NCI-H146 (cell line): ENCODE measurements at places on chromosomes 6 and 20.

- DNase-seq: no peak
Measured at GRCh38 chr6:138203315-138203714, 15.0 kb downstream of the PBOV1 start.

GRCh38 chr6:65450451-65450850 is 256.6 kb downstream of the EYS start:
- no peak for DNase-seq

- no peak for DNase-seq
Measured at GRCh38 chr6:127435626-127436220, 23.5 kb downstream of the KIAA0408 start.

GRCh38 chr20:38021087-38021772 is 12.0 kb downstream of the TTI1 start:
- no peak for DNase-seq

- DNase-seq: peak; percentile 17
Measured at GRCh38 chr6:64280569-64280968, 645.0 kb downstream of the PHF3 start.

DNA sequence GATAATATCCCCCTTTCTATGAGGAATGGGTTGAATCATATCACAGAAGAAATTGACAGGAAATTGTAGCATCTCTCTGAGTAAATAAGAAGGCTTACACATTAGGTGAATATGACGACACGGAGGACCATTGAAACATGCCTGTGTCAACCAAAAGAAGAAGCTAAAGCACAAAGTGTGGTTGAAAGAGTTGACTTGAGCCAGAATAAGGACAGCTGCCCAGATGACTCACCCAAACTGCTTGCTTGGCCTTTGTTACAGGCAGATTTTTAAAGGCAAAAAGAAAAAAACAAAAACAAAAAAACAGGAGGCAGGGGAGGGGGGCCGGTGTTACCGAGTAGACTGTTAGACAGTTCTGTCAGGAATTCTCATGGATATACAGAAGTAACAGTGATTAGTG is 129.8 kb upstream of the EDN1 start:
- no peak for DNase-seq

GRCh38 chr6:158230967-158231550 is 62.9 kb downstream of the GTF2H5 start:
- DNase-seq: no peak

GRCh38 chr20:49835031-49835430 is 22.4 kb downstream of the SLC9A8 start:
- DNase-seq: no peak

GRCh38 chr20:17662333-17663039 is 19.6 kb downstream of the RRBP1 start:
- no peak for DNase-seq

- no peak for DNase-seq
Measured at GRCh38 chr20:5489601-5490000, 172.8 kb upstream of the PROKR2 start.

GRCh38 chr6:4102687-4103244 is 23.8 kb upstream of the FAM217A start:
- peak; percentile 86 for DNase-seq

GRCh38 chr6:33981861-33982260 is 164.0 kb downstream of the GRM4 start:
- DNase-seq: no peak

DNA sequence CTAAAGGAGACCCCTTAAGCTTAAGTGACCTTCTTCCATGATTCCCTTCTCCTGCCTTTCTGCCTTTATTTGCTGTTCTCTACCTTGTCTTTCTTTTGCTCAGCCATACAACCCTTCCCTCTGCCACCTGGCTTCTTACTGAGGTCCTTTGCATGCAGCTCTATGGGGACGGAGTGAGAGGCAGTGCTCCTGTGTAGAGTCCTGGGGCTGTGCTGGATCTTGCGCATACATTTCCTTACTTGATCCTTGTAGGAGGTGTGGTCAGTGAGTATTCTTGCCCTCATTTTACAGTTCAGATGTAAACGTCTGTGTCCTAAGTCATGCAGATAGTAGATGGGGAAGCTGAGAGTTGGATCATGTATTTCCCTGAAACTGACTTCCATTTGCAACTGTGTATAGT is 5.7 kb downstream of the SASH1 start:
- no peak for DNase-seq

DNA sequence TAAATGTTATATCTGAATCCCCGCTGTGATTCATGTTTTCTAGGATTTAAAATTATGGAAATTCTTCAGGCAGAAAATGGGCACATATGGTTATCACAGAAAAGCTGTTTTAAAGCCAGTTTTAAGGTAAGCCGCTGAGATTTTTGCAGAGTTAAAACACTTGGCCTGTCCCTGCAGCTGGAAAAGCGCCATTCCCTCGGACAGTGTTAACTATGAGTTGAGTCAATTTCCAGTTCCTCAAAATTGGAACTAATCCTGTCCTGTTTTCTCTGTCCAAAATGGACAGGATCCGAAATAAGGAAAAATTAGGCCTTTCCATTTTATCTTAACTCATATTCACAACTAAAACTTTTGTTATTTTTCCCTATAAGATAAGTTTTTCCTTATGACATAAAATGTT is 225.2 kb downstream of the SAMD5 start:
- no peak for DNase-seq

DNA sequence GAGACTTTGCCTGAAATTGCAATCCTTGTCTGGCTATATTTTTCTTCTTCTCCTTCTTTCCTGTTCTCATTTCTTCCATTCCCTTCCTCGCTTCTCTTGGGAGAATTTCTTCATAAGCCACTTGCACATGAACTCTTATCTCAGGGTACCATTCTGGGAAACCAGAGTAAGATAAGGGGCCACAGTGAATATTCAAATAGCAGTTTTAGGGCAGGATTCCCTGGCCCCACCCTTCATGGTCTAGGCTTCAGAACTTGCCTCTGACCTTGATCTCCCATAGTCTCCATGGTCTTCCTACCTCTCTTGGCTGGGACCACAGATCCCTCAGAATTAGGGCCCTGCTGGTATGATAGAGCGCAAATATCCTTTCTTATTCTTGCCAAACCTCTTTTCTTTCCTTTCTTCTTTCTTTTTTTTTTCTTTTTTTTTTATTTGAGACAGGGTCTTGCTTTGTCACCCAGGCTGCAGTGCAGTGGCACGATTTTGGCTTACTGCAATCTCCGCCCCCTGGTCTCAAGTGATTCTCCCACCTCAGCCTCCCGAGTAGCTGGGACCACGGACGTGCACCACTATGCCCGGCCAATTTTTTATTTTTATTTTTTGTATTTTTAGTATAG is 123.0 kb upstream of the CITED2 start:
- no peak for DNase-seq

GRCh38 chr6:161038229-161039031 is 46.9 kb downstream of the MAP3K4 start:
- DNase-seq: no peak

DNA sequence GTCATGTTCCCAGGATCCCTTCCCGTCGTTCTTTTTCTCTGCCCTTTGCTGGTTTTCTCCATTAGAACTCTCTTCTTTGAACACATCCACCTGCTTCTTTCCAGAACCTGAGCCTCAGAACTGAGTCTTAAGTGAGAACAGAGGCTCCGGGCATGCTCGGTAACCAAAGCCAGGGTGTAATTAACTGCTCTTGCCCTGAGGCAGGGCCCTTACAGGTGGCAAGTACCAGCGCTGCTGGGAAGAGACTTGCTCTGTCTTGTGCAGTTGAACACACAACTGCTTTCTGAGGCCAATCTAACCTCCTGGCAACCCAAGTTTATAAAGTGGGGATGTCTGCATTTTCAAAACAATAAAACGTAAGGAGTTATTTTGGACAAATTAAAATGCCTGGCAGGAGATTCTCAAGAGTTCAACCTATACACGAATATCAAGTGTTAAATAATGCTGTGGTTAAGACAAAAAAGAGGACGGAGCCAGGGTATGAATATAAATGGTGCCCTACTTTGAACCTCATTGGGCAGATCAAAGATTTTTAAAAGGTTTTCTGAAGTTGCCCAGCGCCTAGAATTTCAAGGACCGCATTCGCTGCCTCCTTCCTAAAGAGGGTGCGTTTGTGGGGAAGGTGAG is 12.4 kb upstream of the DEK start:
- DNase-seq: peak; percentile 76

DNA sequence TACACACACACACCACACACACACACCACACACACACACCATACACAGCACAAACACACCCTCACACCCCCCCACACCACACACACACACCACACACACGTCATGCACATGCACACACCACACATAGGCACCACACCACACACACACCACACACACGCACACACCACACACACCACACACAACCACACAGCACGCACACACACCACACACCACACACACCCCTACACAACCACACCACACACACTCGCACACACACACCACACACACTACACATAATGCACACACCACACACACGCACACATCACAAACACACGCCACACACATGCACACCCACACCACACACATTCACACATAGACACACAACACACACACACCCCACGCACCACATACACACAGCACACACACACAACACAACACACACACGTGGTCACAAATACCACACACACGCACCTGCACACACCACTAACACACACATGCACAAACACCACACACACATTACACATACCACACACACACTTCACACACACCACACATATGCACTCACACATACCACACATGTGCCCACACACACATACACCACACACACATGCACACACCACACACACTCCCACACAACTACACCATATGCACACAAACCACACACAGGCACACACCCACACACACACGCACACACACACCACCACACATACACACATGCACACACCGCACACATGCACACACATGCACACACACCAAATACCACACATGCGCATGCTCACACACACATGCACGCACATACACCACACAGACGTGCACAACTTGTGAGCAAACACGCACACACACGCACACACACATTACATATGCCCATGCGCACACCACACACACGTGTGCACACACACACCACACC is 9.4 kb upstream of the ACSS1 start:
- no peak for DNase-seq

DNA sequence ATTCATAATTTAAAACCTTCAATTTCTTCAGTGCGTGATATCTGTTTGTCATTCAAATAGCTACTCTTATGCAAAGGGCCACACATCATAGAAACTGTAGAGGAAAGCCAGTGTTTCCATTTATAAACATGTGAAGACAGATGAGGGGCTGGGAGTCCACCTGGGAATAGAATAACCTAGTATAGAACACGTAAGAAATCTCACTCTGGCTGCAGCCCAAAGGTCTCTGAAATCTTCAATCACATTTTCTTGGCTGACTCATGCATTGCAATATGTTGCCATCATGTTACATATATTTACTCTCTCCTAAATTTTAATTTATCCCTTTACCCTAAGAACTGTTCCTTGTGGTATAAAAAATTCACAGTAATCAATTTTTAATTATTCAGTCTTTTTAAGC is 123.2 kb downstream of the ELOVL4 start:
- DNase-seq: no peak

DNA sequence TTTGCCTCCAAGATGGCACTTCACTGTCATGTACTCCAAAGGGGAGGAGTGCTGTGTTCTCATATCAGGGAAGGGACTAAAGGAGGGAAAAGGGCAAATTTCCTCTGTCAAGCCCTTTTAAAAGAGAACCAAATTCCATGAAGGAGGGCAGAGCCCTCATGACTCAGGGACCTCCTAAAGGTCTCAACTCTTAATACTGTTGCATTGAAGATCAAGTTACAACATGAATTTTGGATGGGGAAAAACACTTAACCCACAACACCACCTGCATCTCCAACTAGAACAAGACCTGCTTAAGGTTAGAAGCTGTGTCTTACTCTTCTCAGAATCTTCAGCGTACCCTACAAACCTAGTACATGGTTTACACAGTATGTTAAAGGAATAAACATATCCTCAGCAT is 23.7 kb upstream of the FBXO30 start:
- DNase-seq: no peak

DNA sequence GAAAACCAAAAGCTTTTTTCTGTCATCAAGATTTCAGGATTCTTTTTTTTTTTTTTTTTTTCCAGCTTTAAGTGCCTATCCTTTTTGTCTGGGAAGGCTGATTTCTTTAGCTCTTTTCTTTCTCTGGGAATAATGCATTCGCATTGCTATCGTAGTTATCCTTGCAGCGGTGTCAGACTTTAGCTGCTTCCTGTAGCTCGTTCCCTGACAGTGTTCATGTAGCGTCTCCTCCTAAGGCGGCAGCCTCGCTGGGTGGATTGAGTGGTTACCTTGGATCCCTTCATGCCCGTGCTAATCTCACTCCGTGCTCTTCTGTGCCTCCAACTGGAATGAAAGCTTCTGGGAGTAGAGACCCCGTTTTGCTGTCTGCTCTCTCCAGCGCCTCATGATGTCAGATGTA is 43.1 kb downstream of the UST start:
- DNase-seq: no peak

GRCh38 chr20:60570481-60571277 is 612.5 kb downstream of the CDH26 start:
- DNase-seq: peak; percentile 86

GRCh38 chr20:20366876-20367574 is 879 bp upstream of the INSM1 start:
- DNase-seq: no peak

DNA sequence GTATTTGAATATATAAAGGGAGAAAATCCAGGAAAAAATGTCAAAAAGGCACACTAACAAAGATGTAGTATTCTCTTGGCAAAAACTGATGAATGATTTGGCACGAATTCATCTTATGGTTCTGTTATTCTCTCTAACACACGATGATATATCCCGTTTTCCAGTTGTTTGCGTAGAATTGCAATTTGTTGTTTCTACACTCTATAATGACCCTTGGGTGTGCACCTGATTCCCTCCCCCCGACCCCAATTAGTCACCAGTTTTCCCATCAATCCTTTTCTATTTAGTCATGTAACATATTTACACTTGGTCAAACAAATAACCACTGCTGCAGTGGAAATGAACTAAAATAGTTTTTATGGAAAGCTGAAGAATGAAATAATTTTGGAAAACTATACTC is 1.5 kb upstream of the ARID1B start:
- no peak for DNase-seq

- peak; percentile 74 for DNase-seq
Measured at GRCh38 chr6:169428532-169428931, 174.9 kb upstream of the THBS2 start.

DNA sequence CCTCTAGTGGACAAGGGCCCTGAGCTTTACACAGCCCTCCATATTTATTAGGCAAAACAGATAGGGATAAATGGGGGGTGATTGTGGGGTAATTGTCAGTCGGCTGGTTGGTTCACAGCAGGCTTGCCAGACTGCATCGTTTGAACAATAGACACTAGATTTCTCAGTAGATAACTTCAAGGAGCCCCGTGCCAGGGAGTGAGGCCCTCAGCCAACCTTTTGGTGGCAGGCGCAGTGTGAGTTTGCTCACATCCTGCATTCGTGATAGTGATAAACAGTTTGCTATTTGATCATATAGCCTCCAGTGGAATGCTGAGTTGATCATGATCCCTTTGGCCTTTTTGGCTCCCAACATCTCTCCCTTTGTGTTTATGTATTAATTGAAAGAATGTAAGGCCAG is 3.6 kb upstream of the ABHD12 start:
- peak; percentile 4 for DNase-seq

GRCh38 chr6:5986861-5987260 is 19.9 kb downstream of the NRN1 start:
- DNase-seq: no peak

GRCh38 chr20:23669327-23669726 is 19.5 kb downstream of the CST4 start:
- no peak for DNase-seq

GRCh38 chr6:163529605-163530004 is 115.1 kb downstream of the QKI start:
- no peak for DNase-seq
